NCI-H1417 treated with DMSO at 0.1 percent for 48 hours (cell line): ENCODE measurements at places on chromosomes 16 and 17.

DNA sequence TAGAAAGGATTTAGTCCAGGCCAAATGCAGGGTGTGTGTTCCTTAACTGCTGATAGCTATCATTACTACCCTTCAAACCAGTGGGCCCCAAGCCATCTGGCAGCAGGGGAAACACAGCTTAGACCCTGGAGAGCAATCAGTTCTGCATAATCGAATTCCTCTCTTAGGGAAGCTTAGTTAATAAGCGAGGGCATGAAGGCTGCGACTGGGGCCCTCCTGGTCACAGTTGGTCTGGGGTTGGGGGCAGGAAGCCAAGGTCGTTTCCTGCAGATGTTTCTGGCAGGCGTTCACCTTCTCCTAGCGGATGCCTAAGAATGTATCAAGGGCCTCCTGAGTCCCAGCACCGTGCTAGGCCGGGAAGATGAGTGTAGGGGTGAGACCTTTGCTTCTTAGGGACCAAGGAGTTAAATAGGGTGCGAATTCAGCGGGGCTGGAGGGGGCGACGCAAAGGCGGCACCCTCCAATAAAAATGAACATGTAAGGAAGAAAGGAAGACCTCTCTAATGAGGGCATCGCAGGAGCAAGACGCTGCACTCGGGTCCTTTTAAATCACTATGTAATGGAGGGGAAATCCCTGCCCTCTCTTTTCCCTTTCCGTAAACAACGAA is 16.5 kb upstream of the EEF2K start:
- DNase-seq: no peak

DNA sequence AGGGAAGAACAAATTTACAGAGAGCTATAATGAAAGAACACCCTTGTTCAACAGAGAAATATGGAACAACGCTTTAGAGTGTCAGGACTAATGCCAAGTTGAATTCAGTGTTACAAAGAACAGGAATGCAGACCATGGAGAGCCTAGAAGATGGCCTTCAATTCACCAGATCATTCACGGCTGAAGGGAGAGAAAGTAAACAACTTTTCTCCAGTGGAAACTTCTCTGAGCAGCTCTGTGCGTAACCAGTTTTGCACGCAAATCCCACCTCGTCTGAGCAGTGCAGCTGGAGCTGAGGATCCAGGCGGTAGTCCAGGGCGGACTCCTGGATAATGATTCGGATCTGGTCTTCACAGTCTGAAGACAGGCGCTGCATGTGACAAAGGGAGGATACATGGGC is 40.5 kb upstream of the CLEC18B start:
- no peak for DNase-seq

DNA sequence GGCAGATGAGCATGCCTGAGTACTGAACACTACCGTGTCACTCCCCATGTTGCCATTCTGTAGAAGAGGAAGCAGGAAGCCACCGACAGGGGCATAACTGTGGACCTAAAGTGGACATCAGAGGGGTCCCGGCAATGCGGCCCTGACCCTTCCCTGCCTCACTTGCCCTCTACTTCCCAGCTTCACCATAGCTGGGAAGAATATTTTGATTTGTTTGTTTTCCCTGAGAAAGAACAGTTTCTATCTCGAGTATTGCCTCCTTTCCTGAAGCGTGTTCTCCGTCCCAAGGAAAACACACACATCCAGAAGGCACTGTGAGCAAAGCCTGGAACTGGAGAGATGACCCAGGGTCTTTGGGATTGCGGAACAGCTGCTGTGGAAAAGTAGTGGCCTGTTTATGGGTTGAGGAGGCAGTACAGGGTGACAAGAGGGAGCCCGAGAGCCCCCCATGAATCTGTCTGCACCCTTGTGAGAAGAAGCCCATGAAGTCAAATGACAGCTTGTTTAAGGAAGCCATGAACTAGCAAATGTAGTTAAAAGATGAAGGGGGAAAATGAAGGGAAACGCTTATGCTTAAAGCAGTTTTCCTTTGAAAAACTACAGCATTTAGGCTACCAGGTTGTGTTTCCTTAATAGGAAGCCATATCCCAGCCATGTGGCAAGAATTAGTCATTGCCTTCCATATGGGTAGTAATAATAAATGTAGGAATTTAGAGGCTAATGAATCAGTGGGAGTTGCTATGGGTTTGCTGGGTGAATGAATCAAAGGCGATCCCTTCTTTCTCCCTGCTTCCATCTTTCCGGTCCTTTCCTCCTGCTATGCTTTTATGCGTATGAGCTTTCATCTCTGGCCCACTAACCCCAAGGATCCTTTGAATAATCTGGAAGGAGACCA is 90.0 kb upstream of the TBX2 start:
- DNase-seq: no peak

- no peak for DNase-seq
Measured at GRCh38 chr17:4310354-4311060, 46.7 kb upstream of the ANKFY1 start.

DNA sequence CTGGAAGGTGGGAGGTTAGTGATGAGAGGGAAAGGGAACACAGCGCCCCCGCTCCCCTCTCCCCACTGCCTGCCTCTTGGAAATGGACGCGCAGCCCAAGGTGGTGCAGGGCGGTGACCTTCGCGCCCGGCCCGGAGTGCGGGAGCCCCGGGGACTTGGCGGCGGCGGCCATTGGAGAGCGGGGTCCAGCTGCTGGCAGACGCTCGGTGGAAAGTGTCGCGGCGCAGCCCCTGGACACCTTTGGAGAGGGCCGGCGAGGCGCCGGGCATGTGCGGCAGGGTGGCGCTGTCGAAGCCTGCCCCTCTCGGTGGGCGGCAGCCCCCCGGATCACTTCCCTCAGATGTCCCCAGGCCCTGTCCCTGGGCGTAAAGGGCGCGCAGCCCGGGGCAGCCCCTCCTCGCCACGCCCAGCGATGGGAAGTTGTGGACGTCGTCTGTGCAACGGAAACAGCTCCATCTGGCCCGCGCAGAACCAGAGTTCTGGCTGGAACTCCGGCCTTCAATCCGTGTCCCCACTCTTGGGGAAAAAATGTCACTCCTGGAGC is 16.7 kb downstream of the SALL1 start:
- no peak for DNase-seq

DNA sequence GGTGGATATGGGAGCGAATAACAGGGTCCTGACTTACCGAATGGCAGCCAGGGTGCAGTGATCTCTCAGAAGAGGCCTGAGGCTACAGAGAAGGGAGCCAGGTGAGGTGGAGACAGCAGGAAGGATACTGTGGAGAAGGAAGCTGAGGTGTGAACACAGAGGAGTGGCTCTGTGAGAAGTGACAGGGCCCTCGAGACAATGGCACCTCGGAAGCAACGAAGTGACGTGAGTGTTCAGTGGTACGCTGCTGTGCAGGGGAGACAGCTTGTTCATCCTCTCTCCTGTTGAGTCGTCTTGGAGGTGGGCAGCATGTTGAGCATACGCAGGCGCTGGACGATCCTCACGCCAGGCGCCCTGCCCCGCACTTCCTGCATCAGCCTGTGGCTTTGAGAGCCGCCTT is 390.3 kb downstream of the CPPED1 start:
- DNase-seq: no peak

DNA sequence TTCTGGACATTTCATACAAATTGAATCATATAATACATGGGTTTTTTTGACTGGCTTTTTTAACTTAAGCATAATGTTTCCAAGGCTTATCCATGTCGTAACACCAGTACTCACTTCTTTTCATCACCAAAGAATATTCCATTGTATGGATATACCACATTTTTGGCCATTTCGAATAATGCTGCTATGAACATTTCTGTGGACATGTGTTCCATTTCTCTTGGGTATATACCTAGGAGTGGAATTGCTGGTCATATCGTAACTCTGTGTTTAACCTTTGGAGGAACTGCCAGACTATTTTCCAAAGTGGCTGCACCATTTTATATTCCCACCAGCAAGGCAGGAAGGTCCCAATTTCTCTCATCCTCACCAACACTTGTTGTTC is 46.0 kb upstream of the WSB1 start:
- no peak for DNase-seq

- no peak for DNase-seq
Measured at GRCh38 chr17:10518271-10519037, at the start of gene MYH1. TSS of gene MYH1 (minus strand) at chr17:10518542. CDS start at chr17:10516642, 1,900 bp downstream.

- peak; percentile 59 for DNase-seq
Measured at GRCh38 chr17:48153691-48154358, 46.3 kb downstream of the SNX11 start.

GRCh38 chr16:69179328-69180010 is 7.5 kb upstream of the SNTB2 start:
- DNase-seq: no peak

- no peak for DNase-seq
Measured at GRCh38 chr16:5852151-5852550, 754.6 kb upstream of the EEF2KMT start.

DNA sequence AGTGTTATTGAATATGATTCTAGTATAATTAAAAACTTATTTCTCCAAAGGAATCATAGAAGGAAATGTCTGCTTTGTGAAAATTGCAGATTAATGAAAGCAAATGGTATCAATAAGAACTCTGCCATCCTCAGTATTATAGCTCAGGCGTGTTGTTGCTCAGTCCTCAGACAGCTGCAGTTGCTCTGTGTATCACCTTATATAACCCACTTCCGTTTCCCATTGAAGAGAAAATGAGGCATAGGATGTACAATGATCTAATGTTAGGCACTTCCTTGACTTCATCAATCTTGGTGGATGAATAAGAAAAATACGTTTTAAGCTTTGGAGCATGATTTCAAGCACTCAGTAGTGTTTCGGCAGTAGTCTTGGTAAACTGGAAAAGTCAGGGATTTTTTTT is 14.1 kb downstream of the MFSD11 start:
- no peak for DNase-seq

GRCh38 chr17:32350666-32351418 is 885 bp downstream of the ZNF207 start:
- DNase-seq: no peak

DNA sequence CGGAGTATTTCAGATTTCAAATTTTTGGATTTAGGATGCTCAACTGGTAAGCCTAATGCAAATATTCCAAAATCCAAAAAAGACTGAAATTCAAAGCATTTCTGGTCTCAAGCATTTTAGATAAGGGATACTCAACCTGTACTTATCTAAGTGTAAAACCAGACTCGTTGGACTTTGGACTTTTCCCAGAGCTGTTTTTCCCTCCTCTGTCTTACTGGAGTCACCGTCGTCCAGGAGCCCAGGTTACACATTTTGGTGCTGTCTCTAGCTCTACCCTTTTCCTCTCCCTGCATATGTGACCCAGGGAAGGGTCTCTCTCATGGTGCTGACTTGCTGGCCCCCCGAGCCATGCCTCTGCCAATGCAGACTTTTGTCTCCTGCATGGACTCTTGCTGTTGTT is 46.0 kb upstream of the MMP2 start:
- DNase-seq: no peak

- DNase-seq: no peak
Measured at GRCh38 chr16:11094075-11094856, 149.9 kb downstream of the CLEC16A start.

DNA sequence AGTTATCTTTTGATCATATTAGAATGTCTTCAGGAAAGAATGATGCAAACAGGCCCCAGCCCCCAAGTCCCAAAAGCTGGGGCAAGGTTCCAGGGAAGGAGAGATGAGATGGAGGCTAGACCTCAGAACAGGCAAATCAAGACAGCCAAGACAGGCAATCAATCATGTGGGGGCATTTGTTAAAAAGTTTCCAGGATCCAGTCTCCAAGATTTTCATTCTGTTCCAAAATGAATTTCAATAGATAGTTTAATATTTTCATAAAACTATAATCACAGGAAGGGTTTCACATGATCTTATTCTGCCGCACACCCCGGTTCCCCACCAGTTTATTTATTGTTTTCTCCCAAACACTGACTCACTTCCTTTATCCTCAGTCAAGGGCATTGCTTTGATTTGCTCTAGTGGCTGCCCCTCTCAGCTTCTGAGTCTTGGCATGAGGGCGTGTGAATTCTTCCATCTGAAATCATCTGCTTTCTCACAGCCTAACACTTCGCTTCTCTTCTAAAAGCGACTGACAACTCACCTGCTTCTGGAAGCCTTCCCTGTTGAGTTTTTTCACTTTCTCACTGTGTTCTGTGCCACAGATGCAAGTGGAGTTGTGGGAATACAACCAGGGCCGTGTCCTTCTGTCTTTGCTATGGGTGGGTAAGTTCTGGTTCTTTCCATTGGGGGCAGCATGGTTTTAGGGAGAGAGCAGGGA is 12.2 kb upstream of the TERF2 start:
- no peak for DNase-seq

DNA sequence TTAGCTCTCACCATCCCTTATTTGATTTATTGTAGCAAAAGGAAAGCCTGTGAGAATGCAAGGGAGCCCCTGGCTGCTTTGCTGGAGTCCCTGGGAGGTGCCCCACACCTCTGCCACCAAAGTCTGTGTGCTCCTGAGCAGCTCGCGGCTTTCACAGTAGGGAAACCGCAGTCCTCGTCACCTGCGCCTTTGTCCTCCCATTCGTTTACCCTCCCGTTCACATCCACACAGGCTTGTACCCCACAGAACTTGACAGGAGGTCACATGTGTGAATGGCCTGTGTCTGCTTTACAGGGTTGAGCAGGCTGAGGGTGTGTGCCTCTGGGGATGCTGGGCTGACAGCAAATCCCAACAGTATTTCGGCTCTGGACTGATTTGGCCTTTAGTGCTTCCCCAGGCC is 152.5 kb downstream of the LGALS9B start:
- no peak for DNase-seq

DNA sequence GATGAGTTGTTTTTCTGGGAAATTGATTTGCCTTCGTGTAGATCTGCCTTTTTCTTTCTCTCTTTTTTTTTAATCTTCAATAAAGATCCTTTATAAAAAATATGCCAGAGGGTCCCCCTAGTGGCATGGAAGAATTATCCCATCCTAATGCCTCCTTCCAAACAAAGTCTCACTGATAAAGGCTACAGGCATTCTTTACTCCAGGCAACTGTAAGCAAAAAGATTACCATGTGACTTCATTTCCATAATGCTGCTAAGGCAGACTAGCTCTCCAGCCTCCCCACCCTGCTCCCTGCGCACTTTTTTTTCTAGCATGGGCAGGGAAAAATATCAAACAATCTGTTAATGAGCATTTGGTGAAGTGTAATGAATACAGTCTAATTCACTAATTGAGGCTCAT is 220.2 kb upstream of the CDH8 start:
- no peak for DNase-seq

DNA sequence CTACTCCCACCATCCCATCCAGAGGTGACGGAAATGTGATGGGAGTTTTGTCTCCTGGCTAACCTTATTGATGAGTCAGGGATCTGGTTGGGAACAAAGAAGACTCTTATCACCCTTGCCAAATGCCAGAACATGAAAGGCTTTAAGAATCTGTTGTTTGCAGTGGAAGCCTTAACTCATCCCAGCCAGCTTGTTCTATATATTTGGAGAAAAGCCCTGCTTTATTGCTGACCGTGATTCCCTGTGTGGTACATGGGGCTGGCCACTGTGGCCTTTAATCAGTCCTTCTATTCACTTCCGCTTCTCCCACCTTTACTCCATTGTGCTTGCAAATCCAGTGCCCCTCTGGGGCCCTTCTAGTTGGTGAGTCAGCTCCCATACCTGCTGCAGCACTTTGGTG is 156.6 kb downstream of the PHKB start:
- no peak for DNase-seq

GRCh38 chr16:85696781-85697180 is 8.0 kb upstream of the GINS2 start:
- no peak for DNase-seq
